Small intestine (tissue), 16 donors: ENCODE measurements at places on chromosomes 3 and 15. TPM values are rescaled to one million over a fixed set of nuclear protein-coding genes. Genes with fewer than 3 reads are reported as not detected.

GRCh38 chr3:172194702-172195406 lies 155.5 kb downstream of the FNDC3B start:
- H3K4me1 ChIP-seq: no peaks in the 10 kb centered on the region
- H3K27me3 ChIP-seq: no peaks in the 10 kb centered on the region
- no peak for DNase-seq
- peaks cover 4% of the 10 kb centered on the region for H3K36me3 ChIP-seq
- H3K27ac ChIP-seq: no peak overlapping the region

- H3K36me3 ChIP-seq: no peaks in the 10 kb centered on the region
- no peak overlapping the region for H3K4me3 ChIP-seq
- DNase-seq: no peak
- H3K27me3 ChIP-seq: no peaks in the 10 kb centered on the region
- peaks cover 10% of the 10 kb centered on the region for H3K4me1 ChIP-seq
Observed at GRCh38 chr15:62126364-62126763, 38.7 kb downstream of the C2CD4B start.

DNA sequence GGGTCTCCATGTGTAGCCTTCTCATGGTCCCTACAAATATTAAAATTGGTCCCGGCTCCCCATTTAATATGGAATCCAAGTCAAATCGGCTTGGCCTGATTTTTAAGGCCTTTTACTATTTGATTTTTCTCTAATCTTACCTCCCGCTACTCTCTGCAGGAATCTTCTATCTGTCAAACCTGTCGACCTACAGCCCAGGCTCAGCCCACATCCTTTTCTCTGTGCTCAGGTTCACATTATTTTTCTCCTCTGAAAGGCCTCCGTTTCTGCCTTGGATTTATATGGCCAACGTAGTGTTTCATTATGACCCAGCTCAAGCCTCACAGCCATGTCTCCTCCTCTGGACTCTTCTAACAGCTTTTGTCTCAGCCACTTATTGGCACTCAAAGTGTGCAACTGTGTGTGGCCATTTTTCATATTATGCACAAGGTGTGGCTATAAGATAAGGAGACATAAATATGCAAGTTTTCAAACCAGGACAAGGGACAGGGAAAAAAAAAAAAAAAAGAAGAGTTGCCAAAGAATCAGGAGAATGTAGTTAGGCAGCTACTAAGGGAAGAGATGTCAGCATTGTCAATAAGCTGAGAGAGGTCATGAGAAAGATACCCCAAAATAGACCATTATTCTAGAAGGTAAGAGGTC lies 2.1 kb upstream of the GLCE start:
- H3K36me3 ChIP-seq: no peaks in the 10 kb centered on the region
- H3K27ac ChIP-seq: no peak overlapping the region
- no peak for DNase-seq
- no peaks in the 10 kb centered on the region for H3K27me3 ChIP-seq
- no peaks in the 10 kb centered on the region for H3K4me1 ChIP-seq

DNA sequence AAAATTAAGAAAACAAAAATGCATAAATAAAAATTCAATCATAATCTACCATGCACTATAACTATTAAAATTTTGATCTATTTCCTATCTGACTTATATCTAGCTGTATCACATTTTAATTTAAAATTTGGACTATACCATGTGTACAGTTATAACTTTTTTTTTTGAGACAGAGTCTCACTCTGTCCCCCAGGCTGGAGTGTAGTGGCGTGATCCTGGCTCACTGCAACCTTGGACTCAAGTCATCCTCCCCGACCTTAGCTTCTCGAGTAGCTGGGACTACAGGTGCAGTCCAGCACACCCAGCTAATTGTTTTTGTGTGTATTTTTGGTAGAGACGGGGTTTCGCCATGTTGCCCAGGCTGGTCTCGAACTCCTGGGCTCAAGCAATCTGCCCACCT lies 119.9 kb downstream of the ADAM10 start:
- no peak for DNase-seq
- no peak overlapping the region for H3K4me3 ChIP-seq
- no peaks in the 10 kb centered on the region for H3K27me3 ChIP-seq
- H3K36me3 ChIP-seq: peaks cover 6% of the 10 kb centered on the region
- no peaks in the 10 kb centered on the region for H3K4me1 ChIP-seq
- H3K27ac ChIP-seq: no peak overlapping the region

DNA sequence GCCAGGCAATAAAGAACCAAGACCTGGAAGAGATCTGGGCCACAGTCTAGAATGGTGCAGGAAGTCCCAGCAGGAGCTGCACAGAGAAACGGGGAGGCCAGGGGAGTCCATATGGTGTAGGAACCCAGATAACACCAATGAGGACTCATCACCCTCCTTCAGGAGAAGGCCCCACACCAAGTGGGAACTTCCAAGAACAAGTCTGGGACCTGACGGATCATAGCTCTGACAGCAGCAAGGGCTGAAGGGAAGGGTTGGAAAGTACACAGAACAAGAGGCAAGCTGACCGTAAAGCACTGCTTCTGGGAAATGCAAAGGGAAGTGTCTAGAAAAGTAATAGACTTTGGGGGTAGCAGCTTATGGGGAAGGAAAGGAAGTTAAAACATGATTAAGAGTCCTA lies 34.5 kb downstream of the ANO10 start:
- DNase-seq: no peak
- H3K4me3 ChIP-seq: no peak overlapping the region
- H3K36me3 ChIP-seq: no peaks in the 10 kb centered on the region
- H3K4me1 ChIP-seq: no peaks in the 10 kb centered on the region
- no peak overlapping the region for H3K27ac ChIP-seq
- no peaks in the 10 kb centered on the region for H3K27me3 ChIP-seq

DNA sequence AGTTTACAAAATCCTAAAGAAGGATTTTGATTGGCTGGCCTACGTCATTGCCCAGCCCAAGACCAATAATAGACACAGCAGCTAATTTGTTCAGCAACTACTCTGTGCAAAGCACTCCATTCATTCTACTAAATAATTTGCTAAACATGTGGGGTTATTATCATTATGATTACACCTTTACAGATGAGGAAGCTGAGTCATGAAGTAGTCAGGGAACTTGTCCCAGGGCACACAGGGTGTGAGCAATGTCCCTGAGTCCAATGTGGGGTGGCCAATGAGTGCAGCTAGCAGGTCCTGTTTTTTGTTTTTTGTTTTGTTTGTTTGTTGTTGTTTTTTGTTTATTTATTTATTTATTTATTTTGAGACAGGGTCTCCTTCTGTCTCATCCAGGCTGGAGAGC lies 183.6 kb downstream of the ABHD5 start:
- no peak overlapping the region for H3K4me3 ChIP-seq
- no peak for DNase-seq
- H3K36me3 ChIP-seq: no peaks in the 10 kb centered on the region
- peaks cover 7% of the 10 kb centered on the region for H3K27me3 ChIP-seq
- no peak overlapping the region for H3K27ac ChIP-seq
- H3K4me1 ChIP-seq: no peaks in the 10 kb centered on the region

GRCh38 chr15:101676921-101677329 lies 24.7 kb upstream of the TM2D3 start:
- H3K27me3 ChIP-seq: no peaks in the 10 kb centered on the region
- DNase-seq: no peak
- no peak overlapping the region for H3K4me3 ChIP-seq
- no peak overlapping the region for H3K27ac ChIP-seq
- peaks cover 2% of the 10 kb centered on the region for H3K4me1 ChIP-seq

C3orf20 gene
- polyA plus RNA-seq: 0.07 TPM

CRABP1 gene
- polyA plus RNA-seq: not detected

GOLGA8M gene
- polyA plus RNA-seq: not detected

CYP1A2 gene
- polyA plus RNA-seq: not detected
